ENCODE measurements at places on chromosomes 3 and 15. TPM values are rescaled to one million over a fixed set of nuclear protein-coding genes. Genes with fewer than 3 reads are reported as not detected.

- DNase-seq = no peak
Measured at GRCh38 chr3:50333744-50334328, 5.8 kb upstream of the TUSC2 start.

The CLEC3B gene
- total RNA-seq = 288 TPM

DNA sequence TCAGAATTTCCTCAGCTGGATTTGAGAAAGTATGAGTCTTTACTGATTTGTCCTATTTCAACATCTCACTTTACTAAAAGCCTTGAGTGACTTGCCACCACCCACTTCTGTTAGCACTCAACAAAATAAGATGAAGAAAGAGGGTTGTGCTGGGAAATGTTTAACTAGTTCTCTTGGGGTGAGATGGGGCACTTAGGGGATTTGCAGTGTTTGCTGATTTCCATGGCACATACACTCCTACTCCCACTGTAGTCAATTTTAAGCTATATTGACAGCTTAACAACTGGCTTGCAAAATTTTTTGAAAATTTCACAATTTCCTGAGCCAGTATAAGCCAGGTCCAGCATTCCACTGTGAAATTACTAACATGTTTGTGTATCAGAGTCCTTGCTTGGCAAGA lies 463.1 kb upstream of the ARHGEF26 start:
- peak; percentile 39 for DNase-seq

- no peak for DNase-seq
Measured at GRCh38 chr15:89301304-89302089, 33.1 kb downstream of the POLG start.

DNA sequence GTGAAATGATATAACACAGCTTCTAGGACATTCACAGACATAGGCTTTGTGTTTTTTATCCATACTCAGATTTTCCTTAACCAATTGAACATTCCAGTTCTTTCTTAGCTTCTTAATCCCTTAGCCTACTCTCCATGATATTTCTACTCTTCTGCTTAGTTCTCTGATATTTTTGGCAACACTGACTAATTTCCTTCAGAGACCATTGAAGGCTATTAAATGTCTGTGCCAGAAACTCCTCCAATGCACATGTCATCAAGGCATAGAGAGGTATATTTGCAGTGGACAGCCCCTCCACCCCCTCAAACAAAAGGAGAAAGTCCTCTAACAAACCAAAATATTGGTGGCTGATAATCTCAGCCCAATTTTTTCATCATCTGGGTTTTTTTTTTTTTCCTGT lies 105.9 kb upstream of the TSC22D2 start:
- no peak for DNase-seq

DNA sequence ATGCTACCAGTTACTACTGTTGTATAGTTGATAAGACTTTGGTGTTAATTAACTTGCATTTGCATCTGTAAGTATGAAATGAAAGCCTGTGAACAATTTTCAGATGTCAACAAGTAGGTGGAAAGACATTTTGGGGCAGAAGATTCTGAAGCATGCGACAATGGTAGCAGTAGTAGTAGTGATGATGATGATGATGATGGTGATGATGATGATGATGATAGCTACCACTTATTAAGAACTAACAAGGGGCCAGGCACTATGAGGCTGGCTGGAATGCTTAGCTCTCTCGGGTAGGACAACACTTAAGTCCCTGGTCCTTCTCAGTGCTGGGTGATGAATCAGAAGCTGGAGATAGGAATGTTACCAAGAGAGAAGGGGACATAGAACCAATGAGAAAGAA lies 333.4 kb upstream of the IL12A start:
- DNase-seq = no peak

GRCh38 chr3:58398669-58399333 lies 34.8 kb downstream of the PDHB start:
- DNase-seq = no peak

- DNase-seq = no peak
Measured at GRCh38 chr3:197035577-197035976, 6.0 kb upstream of the MELTF start.

DNA sequence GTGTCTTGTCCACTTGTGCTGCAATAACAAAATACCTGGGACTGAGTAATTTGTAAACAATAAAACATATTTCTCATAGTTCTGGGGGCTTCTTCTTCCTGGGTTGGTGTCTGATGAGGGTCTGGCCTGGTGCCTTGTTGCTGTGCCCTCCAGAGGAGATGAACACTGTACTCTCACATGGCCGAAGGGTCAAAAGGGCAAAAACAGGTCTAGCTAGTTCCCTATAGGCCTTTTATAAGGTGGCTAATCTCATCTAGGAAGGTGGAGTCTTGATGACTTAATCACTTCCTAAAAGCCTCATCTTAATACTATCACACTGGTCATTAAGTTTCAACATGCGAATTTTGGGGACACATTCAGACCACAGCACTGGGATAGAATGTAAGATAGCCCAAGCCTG lies 228.4 kb downstream of the TLE3 start:
- DNase-seq = no peak

DNA sequence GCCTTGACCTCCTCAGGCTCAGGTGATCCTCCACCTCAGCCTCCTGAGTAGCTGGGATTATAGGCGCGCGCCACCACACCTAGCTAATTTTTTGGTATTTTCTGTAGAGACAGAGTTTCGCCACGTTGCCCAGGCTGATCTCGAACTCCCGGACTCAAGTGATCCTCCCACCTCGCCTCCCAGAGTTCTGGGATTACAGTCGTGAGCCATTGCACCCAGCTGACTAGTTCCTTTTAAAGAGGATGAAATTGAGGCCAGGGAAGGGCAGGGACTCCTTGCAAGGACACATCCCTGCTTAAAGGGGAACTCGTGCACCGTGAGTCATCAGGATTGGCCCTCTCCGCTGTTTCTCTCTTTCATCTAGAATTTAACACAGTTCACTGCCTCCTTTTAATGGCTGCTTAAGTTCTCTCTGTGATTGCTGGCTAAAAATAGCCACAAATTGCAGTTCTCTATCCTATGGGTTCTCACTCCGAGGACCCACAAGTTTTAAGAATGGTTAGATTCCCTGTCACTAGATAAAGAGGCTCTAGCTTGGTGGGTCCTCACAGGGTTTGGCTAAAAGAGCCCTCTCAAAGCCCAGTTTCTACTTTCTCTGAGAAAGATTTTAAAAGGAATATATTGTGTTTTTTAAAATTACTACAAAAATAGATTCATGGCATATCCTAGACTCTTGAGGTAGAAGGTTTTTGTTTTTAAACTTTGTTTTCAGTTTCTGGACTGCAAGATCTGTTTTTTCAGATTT lies 1.4 kb downstream of the CRTAP start:
- DNase-seq = no peak

The LRRIQ4 gene
- not detected for total RNA-seq
